Bronchial epithelial cell (primary cell): ENCODE measurements at places on chromosomes 3 and 15.

GRCh38 chr3:2838546-2839157, 271.5 kb downstream of the IL5RA start:
- no peak for DNase-seq

DNA sequence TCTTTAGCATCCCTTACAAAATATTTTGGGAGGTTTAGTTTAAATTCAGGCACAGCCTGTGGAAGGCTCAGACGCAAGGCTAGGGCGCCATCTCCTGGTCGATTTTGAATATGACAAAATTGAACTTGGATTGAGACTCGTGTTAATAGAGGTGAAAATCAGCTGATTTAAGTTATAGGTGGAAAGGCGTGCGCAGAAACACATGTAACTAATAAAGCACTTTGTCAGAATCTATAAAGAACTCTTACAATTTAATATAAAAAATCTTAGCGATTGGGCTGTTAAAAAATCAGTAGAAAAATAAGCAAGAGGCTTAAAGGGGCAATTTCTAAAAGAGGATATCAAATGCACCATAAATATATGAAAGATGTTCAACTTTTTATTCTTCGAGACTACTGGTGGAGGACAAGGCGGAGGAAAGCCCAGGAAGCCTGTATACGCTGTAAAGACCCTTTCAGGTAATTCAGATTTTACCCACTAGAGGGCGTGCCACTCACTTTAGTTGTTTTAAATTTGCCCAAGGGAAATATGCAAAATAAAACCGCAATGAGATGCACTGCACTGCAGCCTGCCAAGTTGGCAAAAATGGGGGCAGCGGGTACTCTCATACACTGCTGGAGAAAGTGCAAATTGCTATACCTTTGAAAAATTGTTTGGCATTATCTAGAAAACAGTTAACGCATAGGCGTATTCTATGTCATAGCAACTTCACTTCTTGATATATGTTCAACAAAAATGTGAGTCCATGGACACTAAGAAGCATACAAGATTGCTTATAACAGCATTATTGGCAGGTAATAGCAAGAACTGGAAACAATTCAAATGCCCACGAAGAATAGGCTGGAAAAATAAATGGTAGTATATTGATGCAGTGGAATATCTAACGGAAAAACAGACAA, 64.7 kb downstream of the SLC30A4 start:
- DNase-seq, result peak; percentile 78

- no peak for DNase-seq
Measured at GRCh38 chr3:72473156-72473555, 375.1 kb downstream of the SHQ1 start.

DNA sequence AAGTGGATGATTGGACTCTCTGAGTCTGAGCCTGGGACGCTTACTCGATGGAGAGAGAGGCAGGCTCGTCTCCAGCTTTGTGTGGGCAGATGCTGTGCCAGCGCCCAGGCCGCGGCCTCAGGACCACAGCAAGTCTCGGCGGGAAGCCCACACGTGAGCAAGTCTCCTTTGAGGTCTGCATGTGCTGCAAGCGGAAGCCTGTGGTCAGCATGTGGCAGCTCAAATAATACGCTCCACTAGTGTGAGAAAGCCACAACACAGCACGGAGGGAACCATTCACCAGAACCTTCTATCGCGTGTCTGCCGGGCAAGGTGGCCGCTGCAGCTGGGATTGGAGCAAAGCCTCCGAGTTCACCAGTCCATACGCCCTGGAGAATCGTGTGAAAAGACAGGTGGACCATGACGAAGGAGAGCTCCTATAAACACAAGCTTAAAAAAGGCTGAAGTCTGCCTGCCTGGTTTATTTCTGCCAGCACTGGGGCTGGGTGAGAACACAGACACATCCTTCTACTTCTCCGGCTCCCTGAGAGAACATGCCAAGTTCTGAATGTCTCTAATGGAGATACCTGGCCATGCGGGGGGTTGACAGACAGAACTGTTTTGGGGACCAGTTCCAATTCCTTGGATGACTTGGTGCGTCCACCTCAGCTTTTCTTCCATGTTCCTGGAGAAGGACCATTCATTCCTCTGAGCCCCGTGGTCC, 82.0 kb upstream of the LRIG1 start:
- no peak for DNase-seq

- DNase-seq, result no peak
Measured at GRCh38 chr3:171396048-171396447, 64.2 kb downstream of the TNIK start.

DNA sequence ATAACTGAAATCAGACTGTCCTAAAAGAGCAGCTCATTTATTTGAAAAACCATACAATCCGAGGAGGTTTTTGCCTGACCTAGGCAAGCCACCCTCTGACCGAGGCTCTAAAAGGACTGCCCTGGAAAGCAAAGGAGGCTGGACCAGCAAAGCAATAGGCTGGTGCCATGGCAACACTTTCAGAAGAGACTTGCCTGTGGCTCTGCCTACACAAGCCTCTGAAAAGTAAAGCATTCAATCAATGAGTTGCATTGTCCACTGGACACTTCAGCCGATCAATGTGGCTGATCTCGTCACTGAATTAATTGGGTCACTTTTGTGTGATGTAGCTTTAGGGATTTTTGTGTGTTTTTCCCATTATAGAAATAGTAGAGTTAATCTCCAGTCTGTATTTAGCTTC, 99.1 kb upstream of the SEMA6D start:
- no peak for DNase-seq

DNA sequence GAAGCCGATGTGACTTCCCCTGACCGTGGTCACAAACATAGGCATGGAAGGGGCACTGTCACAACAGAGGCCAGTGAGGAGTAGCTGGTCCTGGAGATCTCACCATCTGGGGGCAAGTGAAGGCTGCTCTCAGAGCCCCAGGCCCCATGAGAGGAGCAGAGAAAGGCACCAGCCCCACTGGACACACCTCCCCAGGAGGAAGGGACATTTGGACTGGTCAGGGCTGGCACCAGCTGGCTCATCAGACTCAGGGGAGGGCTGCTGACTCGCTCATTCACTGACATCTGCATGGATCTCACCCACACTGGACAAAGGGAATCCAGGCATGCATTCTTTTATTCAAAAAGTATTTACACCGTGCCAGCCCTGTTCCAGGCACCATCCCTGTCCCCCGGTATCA, 26.8 kb downstream of the ESYT3 start:
- no peak for DNase-seq

GRCh38 chr15:91625506-91625905, 228.0 kb upstream of the SLCO3A1 start:
- DNase-seq, result peak; percentile 12

GRCh38 chr15:74318376-74319137, 48.9 kb downstream of the CYP11A1 start:
- DNase-seq, result no peak

- no peak for DNase-seq
Measured at GRCh38 chr15:61623746-61624145, 394.6 kb upstream of the RORA start.

DNA sequence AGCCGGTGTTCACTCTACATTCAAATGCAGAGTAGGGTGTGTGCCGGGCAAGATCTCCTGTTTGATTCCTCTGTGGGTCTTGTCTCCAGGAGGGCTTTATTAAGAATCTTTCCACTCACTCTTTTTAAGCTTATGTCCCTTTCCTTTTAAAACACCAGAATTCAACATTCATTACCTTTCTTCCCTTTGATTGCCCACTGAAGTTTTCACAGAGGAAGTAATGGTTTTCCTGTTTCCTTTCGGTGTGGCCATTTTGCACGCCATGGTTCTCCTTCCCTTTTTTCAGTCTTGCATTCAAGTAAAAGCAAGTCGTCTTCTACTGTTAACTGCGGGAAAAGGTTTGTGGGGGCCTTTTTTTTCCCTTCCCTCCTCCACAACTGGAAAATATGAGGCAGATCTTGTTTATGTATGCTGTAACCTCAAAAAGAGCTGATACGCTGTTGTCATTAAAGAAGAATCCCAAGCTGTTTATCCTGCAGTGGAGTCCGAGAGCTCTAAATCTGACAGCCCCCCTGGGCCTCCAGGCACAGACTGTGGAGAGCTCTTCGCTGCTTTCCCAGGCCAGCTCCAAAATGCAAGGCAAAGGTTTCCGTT, 40.5 kb downstream of the FILIP1L start:
- no peak for DNase-seq

DNA sequence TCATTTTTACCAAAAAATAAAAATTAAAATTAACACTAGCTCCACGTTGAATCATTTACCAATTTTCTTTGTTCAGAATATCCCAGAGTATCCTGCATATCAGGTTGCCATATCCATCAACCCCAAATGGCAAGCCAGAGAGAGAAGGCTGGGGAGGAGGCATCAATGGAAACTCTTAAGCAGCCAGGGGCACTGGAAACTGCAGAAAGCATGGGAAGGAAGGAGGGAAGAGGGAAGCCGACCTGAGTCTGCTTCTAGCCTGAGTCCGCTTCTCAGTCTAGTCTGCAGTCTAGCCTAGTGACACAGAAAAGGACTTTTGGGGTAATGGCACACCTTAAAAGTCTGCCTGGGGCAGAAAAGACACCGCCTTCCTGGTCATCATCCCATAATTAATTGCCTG, 1.6 kb upstream of the MTHFS start:
- no peak for DNase-seq

DNA sequence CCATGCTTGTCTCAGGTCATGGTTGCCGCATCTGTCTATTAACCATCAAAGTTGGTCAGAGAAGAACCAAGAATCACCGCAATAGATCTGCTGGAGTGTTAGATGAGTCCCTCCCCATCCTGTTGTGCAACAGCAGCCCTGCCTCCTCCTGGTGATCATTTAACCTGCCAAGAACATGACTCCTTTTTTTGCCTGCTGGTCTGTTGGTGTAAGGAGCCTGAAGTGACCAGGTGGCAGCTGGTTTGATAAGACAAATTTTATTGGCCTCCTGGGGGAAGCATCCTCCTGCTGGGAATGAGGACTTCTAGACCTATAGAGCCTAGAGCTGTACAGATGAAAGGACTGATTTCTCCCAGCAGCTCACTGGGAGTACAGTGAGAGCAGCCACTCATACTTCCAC, 43.5 kb upstream of the RAF1 start:
- peak; percentile 68 for DNase-seq

DNA sequence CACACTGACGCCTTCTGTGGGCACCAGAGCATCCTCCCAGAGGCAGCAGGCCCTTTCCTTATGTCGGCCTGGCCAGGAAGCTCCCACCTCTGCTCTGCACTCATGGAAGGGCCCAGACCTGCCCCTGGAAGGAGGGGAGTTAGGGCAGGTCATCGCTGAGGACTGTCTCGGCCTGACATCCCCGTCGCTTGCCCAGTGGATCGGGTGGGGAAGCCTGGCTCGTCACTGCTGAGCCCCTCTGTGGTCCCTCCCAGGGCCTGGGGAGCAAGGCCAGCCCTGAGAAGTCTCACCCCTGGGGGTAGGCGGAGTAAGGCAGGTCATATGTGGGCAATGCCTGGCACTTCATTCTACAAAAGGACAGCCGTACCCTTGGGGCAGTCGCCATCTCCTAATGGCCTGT, 62.8 kb upstream of the SNRPA1 start:
- no peak for DNase-seq

DNA sequence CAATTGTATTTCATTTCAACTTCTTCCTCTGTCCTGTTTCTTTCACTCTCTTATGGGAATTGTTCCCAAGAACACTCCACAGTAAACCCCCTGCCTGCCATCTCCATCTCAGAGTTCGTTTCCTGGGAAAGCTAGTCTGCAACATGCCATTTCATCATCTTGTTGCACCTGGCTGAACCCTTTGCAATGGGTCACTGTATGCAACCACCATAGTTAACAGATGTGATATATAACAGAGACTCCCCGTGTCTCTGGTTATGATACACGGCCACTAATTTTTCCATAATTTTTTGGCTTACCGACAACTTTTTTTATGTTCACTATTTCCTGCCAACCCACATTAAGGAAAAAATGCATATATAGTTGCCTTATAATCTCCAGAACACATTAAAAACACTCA, 95.5 kb downstream of the CHST2 start:
- no peak for DNase-seq

GRCh38 chr15:80500021-80500420, 95.8 kb downstream of the ARNT2 start:
- DNase-seq, result no peak

GRCh38 chr3:121529308-121529707, 16.5 kb downstream of the POLQ start:
- DNase-seq, result peak; percentile 21

DNA sequence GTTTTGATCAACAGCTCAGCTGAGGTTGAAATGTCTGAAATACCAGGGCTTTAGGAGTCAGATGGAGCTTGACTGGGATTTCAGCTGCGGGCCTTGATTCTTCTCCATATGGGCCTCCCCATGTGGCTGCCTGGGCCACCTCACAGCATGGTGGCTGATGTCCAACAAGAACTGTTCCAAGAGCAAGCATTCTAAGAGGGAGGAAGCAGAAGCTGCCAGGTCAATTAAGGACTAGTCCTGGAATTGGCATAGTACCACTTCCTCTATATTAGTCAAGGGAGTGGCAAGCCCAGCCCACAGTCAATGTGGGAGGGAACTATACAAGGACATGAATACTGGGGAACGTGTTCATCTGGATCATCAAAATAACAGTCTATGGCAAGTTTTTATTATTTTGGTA, 181.7 kb upstream of the ANKRD28 start:
- peak; percentile 23 for DNase-seq

GRCh38 chr3:83033133-83033532, 1271.7 kb upstream of the GBE1 start:
- DNase-seq, result no peak

DNA sequence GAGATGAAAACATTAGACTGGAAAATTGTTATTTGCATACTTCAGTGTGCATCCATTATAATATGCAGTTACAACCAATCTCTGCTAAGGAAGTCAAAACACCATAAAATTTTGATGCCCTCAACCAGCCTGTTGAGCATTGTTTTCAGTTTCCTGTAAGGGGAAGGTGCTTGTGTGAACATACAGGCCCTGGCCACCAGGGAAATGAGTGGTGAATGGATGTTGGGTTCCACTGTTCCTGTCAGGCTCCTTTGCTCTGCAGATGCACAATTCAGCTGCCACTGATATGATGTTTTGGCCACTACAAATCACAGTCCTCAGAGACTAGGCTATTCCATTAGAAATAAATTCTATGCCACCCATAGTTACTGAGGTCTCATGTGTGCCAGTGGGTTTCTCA, 184.6 kb downstream of the SYNPR start:
- no peak for DNase-seq

DNA sequence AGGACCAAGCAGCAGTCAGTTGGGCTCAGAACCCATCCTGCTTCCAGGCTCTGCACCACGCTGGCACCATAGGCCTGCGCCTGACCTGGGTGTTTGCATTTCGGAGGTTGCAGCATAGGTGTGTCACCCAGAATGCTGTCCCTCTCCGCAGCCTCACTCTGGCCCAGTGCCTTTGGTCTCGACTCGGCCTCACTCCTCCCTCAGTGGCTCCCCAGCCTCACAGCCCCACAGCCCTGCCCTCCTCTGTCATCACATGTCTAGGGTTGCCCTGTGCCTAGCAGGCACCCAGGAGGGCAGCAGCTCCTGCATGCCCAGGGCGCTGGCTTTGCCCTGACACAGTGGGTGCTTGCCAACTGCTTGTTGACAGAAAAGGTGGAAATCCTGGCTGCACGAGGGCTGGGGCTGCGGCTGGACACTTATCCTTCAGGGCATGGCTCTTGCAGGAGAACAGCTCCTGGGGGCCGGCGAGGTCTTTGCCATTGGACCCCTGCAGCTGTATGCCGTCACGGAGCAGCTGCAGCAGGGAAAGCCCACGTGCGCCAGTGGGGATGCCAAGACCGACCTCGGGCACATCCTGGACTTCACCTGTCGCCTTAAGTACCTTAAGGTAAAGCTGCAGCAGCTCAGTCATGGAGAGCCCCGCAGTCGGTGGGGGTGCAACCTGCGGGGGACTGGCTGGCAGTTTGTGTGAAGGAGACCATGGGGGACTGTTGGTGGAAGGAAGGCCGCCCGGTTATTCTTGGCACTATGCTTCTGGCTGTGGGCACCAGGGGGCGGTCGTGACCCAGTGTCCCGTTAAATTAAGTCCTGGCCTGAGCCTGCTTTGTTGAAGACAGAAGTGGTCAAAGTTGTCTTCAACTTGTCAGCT, 16.2 kb downstream of the NISCH start:
- peak; percentile 74 for DNase-seq
